ENCODE measurements at places on chromosomes 16 and 17.

GRCh38 chr17:42188749-42189650 lies 3.7 kb upstream of the HCRT start:
- peaks cover 11% of the 10 kb centered on the region for H3K36me3 ChIP-seq
- no peak overlapping the region for H3K27ac ChIP-seq
- no peak overlapping the region for H3K4me3 ChIP-seq
- H3K27me3 ChIP-seq = no peaks in the 10 kb centered on the region
- peaks cover 41% of the 10 kb centered on the region for H3K4me1 ChIP-seq

DNA sequence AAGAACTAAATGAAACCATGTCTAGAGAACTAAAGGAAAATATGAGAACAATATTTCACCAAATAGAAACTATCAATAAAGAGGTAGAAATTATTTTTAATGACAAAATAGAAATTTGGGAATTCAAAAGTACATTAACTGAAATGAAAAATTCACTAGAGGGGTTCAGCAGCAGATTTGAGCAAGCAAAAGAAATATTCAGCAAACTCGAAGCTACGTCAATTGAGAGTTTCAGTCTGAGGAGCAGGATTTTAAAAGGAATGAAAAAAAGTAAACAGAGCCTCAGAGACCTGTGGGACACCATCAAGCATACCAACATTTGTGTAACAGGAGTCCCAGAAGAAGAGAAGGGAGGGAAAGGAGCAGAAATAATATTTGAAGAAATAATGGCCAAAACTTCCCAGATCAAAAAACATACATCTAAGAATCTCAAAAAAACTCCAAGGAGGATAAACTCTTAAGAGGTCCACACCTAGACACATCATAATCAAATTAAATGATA lies 38.3 kb downstream of the ZFP90 start:
- no peak for DNase-seq
- H3K4me3 ChIP-seq = no peak overlapping the region

DNA sequence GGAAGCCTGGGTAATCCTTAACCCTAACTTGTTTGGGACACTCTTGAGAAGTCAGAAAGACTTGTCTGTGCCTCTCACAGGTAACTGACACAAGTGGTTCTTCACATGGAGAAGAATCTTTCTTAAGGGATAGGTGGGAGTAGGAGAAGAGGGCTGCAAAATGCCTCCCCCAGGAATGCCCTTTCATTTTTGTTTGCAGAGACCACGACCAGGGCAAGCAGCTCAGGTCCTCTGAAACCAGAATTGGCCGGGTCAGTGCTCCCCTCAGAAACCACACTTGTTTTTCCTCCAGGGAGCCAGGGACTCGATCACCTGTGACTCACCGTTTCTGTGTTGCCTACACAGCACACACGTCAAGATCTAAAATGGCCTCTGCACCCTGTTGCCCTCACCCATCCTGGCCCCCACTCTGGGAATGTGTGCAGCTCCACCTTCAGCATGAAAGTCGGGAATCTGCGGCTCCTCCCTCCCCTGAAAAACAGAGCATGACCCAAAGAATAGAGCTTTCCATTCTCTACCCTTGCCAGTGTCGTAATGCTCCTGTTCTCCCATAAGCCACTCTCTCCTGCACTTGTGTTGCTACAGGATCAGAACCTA lies 36.1 kb downstream of the HNF1B start:
- H3K27me3 ChIP-seq = no peaks in the 10 kb centered on the region
- no peak for DNase-seq
- no peak overlapping the region for H3K4me3 ChIP-seq

DNA sequence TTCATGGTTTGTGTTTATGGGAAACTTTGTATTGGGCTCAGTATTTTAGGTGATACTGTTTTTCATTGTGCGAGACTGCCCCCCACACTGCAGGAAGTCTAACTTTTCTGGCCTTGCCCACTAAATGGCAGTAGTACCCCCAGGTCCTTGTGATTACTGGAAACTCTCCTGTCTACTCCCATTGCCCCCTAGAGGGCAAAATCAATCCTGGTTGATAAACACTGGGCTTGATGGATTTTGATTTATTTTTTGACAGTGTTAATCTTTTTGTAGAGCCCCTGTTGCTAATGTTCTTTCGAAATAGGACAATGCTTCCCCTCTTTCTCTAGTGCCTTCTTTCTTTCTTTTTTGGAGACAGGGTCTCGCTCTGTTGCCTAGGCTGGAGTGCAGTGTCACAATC lies 15.5 kb downstream of the METTL9 start:
- no peak overlapping the region for H3K4me3 ChIP-seq
- DNase-seq = peak; percentile 35
- H3K27ac ChIP-seq = no peak overlapping the region
- peaks cover 40% of the 10 kb centered on the region for H3K4me1 ChIP-seq
- H3K36me3 ChIP-seq = peaks cover 3% of the 10 kb centered on the region
